Hematopoietic multipotent progenitor cell (in vitro differentiated cells): ENCODE measurements at places on chromosomes 1 and 21. TPM values are rescaled to one million over a fixed set of nuclear protein-coding genes. Genes with fewer than 3 reads are reported as not detected.

GRCh38 chr1:59266180-59266926 is 30.5 kb upstream of the FGGY start:
- DNase-seq, result no peak

DNA sequence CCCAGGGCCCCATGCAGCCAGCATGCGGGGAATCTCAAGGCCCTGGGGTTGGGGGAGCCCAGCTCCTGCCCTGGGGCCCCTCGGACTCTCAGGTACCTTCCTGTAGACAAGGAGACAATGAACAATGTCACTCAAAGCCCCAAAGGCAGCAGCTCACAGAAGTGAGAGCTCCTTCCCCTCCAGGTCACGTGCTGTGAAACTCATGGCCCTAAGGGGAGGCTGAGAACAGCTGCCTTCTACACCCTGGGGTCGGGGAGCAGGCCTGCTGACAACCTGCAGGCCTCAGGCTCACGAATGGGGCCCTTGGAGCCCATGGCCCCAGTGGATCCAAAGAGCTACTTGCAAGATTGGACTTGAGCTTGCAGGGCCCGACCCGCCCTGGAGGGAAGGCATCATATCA is 3.2 kb downstream of the MEGF6 start:
- DNase-seq, result no peak

- no peak for DNase-seq
Measured at GRCh38 chr1:109763646-109764415, at the start of gene EPS8L3. TSS of gene EPS8L3 (minus strand) at chr1:109763923. CDS start at chr1:109761749, 2,174 bp downstream.

- DNase-seq, result peak; percentile 22
Measured at GRCh38 chr1:47416319-47417169, 459 bp downstream of the FOXE3 start.

- no peak for DNase-seq
Measured at GRCh38 chr1:167964646-167965045, 27.8 kb upstream of the MPC2 start.

GRCh38 chr1:183243161-183244050 is 57.3 kb downstream of the LAMC2 start:
- no peak for DNase-seq

- no peak for DNase-seq
Measured at GRCh38 chr21:14763695-14764064, 217.6 kb upstream of the SAMSN1 start.

GRCh38 chr1:99297923-99298322 is 33.6 kb downstream of the PLPPR4 start:
- no peak for DNase-seq

- no peak for DNase-seq
Measured at GRCh38 chr1:960363-961131, at the start of gene KLHL17. TSS of gene KLHL17 (plus strand) at chr1:960584. CDS start at chr1:960694, 110 bp downstream.

- no peak for DNase-seq
Measured at GRCh38 chr1:210072129-210072528, 134.1 kb downstream of the SYT14 start.

DNA sequence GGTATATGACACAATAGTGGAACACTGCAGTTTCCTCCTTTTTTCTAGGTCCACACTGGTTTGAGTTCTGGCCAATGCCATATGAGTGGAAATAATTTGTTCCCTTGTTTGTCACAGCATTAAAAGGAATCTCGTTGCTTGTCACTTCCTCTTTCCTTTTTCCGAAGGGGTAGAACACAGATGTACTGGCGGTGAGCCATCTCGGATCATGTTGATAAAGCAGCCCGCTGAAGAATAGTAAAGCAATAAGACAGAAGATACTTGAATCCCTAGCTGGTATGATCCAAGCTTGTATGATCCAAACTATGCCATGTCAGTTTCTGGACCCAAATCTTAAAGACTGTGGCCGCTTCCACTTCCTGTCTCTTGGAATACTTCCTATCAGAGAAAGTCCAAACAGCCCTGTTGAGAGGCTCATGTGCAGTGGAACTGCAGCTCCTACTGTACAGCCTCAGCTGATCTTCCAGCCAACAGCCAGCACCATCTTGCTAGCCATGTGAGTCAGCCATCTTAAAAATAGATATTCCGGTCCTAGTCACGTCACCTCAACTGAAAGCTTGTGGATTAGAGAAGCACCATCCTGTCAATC is 40.3 kb downstream of the CFHR5 start:
- DNase-seq, result peak; percentile 21

GRCh38 chr1:223716302-223716862 is 4.0 kb downstream of the CAPN2 start:
- peak; percentile 31 for DNase-seq

DNA sequence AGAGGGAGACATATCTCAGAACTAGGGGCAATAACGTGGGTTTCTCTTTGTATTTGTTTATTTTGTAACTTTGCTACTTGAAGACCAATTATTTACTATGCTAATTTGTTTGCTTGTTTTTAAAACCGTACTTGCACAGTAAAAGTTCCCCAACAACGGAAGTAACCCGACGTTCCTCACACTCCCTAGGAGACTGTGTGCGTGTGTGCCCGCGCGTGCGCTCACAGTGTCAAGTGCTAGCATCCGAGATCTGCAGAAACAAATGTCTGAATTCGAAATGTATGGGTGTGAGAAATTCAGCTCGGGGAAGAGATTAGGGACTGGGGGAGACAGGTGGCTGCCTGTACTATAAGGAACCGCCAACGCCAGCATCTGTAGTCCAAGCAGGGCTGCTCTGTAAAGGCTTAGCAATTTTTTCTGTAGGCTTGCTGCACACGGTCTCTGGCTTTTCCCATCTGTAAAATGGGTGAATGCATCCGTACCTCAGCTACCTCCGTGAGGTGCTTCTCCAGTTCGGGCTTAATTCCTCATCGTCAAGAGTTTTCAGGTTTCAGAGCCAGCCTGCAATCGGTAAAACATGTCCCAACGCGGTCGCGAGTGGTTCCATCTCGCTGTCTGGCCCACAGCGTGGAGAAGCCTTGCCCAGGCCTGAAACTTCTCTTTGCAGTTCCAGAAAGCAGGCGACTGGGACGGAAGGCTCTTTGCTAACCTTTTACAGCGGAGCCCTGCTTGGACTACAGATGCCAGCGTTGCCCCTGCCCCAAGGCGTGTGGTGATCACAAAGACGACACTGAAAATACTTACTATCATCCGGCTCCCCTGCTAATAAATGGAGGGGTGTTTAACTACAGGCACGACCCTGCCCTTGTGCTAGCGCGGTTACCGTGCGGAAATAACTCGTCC is 1.3 kb upstream of the OLIG2 start:
- DNase-seq, result no peak

DNA sequence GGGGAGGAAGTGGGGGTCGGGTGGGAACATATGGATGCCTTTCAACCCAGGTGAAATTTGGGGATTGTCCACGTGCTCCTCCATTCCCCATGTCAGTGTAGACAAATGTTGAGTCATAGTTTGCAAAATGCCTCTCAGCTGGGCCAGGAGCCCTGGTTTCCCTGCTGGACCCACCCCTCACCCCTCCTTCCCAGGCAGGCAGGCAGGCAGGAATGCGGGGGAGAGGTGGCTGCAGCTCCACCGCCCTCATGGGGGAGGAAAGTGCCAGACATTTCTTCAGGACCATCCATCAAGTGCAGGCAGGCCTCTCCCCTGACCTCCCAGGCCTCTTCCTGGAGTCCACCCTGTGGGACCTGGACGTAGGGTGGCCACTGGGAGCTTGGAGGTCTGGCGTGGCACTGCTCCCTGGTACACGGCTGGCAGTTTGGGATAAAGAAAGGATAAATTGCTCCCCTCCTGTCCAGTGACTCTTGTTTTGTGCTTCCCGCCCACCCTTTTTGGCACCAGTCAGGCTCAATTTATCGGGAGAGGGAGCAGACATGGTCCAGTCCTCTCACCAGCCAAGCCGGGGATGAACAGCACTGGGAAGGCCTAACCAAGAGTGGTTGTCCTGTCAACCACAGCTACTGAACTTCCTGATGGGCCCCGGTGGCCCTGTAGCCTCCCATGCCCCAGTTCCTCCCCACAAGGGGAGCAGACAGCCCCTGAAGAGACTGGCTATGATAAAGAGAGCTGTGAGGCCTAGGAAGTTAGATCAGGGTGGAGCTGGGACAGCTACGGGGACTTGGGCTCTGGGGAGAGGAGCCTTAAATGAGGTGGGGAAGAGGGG is 18.9 kb downstream of the NPR1 start:
- no peak for DNase-seq

GUK1 gene
- total RNA-seq, result 238 TPM

LY9 gene
- total RNA-seq, result 1.3 TPM

KRTAP13-2 gene
- total RNA-seq, result not detected

SLFNL1 gene
- total RNA-seq, result 1.6 TPM
